ENCODE measurements at places on chromosomes 12 and 14.

DNA sequence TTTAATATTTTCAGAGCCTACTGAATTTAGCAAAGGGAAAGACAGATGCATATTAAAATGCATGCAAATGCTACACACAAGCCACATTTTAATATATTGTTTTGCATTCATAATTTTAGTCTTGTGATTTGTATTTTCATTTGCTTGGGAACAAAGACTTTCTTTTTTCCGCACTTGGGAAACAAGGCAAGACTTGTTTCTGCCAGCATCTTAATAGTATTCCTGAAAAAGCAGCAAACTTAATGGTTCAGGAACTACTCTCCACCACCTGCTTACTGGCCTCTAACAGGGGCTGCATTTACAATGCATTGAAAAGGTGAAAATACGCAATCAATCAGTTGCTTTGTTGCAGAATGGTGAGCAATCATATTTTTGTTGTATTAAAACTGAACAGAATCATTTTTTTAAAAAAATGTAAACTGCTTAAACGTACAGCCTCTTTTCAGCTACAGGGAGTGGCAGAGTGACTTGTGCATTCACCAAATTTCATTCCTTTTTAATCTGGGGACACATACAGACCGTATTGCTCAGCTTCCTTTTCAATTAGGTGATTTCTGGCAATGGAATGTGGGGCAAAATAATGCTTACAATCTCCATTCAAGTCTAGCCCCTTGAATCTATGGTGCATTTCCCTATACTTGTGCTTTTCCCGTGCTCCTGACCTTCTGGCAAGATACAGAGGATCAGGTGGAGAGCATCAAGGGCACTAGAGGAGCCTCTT, 144.1 kb upstream of the BTG1 start:
- peak; percentile 77 for DNase-seq

GRCh38 chr14:60184146-60184904, 19.1 kb upstream of the DHRS7 start:
- peak; percentile 66 for DNase-seq

DNA sequence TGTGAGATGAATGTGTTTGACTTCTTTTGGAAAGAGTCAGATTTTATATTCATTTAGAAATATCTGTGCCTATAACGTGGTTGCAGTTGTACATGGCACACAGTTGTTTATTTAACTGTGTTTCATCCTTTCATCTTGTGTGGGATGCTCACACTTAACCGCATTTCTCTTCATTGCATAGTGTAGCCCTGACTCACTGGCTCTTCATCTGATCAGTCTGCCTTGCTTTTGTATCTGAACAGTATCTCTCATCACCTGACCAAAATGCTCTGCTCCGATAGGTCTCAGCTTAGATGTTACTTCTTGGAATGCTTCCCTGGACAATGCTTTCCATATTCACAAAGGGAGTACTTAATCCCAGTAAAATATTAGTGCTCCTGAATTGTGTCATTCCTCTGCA, 83.4 kb downstream of the PDE3A start:
- peak; percentile 88 for DNase-seq

DNA sequence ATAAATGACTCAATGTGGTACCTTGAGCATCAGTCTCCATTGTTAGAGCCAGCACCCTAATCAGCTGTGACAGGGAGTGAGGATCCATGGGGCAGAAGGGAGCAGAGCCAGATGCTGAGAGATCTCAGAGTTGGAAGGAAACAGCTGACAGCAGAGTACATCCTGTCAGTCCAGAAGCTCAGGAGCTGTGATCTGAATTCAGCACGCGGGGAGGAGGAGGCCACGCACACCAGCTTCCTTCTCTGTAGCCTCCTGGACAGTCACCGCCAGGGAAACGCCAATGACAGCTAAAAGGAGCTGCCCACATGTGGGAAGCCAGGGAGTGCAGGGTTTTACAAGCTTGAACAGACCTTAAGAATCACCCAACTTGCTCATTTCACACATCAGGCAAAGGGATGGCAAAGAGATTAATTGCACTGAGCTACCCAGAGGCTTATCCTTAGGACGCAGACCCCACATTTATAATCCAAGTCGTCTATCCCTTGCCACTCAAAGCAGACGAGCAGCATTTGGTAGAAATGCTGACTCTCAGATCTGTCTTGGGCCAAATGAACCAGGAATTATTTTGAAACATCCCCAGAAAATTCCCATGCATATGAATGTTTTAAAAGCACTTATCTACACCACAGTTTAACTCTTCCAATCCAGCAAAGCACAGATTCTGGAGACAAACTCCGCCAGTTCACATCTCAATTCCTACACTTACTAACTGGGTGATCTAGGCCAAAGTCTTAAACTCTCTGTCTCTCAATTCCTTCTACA, 322.6 kb upstream of the TMTC1 start:
- DNase-seq: no peak

GRCh38 chr14:65281991-65282895, 130.3 kb upstream of the FUT8 start:
- peak; percentile 93 for DNase-seq

GRCh38 chr12:125330645-125331341, 265.6 kb downstream of the AACS start:
- peak; percentile 30 for DNase-seq

DNA sequence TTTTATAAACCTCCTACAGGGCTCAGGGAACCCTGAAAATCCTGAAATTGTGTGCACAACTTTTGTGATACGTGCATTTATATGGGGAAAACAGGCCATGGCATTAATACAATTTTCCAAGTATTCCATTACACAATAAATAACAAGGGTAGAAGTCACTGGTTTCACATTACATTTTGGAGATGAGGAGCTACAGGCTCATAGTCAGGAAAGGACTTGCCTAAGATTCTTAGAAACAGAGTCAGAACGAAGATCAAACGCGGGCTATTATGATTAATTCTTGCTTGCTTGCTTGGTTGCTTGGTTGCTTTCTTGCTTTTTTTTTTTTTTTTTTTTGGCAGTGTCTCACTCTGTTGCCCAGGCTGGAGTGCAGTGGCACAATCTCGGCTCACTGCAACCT, 16.7 kb downstream of the NOS1 start:
- no peak for DNase-seq

GRCh38 chr12:106297681-106298080, 4.9 kb upstream of the TCP11L2 start:
- no peak for DNase-seq

GRCh38 chr12:94033784-94034183, 114.6 kb upstream of the PLXNC1 start:
- no peak for DNase-seq
